ENCODE measurements at places on chromosomes 4 and X.

GRCh38 chr4:105632599-105632998, 75.9 kb downstream of the INTS12 start:
- DNase-seq, result no peak

DNA sequence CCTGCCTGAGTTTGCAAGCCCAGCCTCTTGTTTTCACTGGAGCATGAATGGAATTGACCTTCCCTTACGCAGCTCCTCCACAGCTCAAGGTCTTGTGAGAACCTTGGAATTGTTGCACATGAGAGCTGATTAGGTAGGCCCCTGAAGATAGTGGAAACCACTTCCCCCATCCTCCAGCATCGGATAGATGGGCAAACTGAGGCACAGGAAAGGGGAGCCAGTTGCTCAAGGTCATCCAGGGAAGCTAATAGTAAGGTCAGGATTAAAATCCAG, 27.2 kb downstream of the PJA1 start:
- DNase-seq, result no peak

DNA sequence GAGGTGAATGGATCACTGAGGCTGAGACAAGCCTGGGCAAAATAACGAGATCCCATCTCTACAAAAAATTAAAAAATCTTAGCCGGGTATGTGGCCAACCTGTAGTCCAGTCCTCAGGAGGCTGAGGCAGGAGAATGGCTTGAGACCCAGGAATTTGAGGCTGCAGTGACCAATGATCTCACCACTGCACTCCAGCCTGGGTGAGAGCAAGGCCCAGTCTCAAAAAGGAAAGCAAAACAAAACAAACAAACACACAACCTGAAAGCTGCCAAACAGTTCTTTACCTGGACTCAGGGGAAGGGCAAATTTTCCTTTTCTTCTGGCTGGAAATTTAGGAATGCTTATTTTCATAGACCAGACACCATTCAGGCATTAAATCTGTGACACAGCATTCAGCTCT, 163.1 kb upstream of the FAT1 start:
- no peak for DNase-seq

GRCh38 chr4:40564004-40564403, 65.7 kb downstream of the RBM47 start:
- DNase-seq, result no peak

DNA sequence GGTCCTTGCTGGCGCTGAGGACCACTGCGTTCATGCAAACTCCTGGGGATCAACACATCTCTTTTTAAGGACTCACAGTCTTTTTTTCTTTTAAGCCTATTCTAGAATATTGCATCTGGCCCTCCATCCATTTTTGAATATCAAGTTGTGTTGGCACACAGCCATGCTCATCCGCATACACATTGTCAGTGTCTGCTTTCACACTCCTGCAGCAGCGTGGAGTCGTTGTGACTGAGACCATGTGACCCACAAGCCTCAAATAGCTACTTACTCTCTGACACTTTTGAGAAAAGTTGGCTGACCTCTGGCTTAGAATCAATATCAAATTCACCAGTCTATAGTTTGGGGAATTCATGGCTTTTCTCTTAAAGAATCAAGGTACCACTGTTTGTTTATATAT, 191.8 kb upstream of the S100G start:
- no peak for DNase-seq

GRCh38 chrX:122004127-122004526, 956.7 kb downstream of the GLUD2 start:
- no peak for DNase-seq

DNA sequence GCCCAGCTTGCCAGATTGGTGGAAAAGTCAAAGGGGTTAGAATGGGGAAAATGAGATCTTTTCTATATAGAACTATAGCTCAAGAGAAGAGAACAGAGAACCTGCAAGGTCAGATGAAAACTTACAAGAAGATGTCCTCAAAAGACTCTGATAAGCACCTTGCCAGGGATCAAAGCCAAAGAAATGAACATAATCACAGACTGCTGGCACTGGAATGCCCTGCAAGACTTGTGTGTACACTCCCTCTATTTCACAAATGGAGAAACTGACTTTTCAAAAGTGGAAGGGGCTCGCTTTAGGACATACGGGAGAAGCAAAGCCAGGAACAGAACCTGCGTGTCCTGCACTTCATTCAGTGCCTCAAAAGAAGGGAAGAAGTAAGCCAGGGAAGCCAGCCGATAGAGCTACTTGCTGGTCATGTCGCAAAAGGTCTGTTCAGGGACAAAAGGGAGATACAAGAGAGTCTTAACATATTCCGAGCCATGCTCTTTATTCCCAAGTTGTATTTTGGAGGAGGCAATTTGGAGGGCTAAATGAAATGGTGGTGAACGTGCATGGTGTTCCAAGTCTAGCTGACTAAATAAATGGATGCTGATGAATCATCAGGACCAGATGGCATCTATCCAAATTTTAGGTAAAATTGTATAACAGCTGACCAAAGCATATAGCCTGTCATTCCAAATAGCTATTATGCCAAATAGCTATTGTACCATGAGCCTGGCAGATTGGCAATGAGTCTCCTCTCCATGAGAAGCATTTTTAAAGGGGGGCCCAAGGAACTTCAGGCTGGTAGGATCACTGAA, 175.6 kb upstream of the GPC4 start:
- no peak for DNase-seq

DNA sequence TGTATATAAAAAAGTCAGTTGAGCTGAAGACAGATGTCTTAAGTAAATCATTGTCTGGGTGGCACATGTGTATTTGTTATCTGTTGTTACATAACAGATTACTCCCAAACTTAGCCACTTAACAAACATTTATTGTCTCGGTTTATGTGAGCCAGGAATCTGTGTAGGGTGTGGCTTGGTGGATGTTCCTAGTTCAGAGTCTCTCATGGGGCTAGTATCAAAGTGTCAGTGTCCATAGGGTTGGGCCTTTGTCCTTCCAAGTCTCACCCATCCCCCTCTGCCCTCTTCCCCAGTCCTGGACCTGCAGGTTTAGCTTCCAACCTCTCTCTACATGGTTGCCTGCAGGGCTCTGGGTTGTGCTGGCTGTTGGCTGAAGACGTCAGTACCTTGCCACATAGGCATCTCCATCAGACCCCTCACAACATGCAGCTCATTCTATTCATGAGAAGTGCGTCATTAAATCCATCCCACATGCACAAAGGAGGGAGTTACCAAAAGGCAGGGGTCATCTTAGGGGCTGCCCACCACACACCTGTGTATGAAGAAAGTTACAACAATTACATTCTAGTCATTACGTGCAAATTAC, 127.5 kb downstream of the HS3ST1 start:
- DNase-seq, result no peak

Measured in NCI-H526 treated with DMSO at 0.1 percent for 48 hours (cell line).